Peyer's patch (tissue), 4 donors: ENCODE measurements at places on chromosomes 1 and 21. TPM values are rescaled to one million over a fixed set of nuclear protein-coding genes. Genes with fewer than 3 reads are reported as not detected.

The GRIK3 gene
- 0.18 TPM for total RNA-seq

The DNAH14 gene
- 7.4 TPM for total RNA-seq

The ZFP69 gene
- total RNA-seq = 8.3 TPM

DNA sequence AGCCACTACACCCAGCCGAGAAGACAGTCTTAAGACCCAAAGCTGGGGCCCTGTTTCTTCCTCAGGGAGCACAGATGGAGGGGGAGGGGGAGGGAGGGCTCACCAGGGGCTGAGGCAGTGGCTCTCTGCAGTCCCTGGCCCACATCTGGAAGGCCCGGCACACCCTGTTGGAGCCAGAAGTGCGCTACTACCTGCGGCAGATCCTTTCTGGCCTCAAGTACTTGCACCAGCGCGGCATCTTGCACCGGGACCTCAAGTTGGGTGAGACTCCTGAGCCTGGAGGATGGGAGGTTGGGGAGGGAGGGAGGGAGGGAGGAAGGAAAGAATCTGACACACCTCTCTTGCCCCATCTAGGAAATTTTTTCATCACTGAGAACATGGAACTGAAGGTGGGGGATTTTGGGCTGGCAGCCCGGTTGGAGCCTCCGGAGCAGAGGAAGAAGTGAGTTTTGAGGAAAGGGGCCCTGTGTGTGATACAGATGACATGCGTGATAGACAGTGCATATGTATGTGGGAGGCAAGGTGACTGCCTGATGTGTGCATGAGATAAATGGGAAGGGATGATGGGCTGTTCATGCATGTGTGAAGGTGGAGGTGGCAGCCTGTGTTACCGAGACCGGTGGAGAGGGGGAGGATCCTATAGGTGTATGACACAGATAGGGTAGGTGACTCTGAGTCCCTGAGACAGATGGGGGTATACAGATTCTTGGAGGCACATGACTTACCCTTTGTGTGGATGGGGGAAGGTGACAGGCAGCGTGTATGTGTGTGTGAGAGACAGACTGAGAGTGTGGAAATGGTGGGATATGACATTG, 1.5 kb downstream of the PLK3 start:
- peak; percentile 48 for DNase-seq

DNA sequence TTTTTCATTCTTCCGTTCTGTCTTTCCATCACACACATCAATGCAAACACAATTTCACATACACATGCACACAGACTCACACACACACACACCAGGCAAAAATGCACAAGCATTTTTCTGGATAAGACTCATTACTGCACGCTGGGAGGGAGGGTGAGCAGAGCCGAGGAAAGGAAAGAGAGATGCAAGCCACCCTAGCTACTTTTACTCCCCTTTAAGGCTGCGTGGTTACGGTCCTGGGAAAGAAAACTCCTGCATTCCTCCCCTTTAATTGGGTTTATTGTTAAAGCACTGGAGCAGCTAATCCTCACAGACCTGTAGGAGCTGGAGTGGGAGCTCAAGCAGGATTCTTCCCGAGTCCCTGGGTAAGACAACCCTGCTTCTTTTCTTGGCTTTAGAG, at the start of gene CAMK1G:
Gene CAMK1G (plus strand): TSS at position 307 of the 400 bp plus-strand sequence. CDS start 11,270 bp downstream, outside the sequence.
- DNase-seq = no peak

DNA sequence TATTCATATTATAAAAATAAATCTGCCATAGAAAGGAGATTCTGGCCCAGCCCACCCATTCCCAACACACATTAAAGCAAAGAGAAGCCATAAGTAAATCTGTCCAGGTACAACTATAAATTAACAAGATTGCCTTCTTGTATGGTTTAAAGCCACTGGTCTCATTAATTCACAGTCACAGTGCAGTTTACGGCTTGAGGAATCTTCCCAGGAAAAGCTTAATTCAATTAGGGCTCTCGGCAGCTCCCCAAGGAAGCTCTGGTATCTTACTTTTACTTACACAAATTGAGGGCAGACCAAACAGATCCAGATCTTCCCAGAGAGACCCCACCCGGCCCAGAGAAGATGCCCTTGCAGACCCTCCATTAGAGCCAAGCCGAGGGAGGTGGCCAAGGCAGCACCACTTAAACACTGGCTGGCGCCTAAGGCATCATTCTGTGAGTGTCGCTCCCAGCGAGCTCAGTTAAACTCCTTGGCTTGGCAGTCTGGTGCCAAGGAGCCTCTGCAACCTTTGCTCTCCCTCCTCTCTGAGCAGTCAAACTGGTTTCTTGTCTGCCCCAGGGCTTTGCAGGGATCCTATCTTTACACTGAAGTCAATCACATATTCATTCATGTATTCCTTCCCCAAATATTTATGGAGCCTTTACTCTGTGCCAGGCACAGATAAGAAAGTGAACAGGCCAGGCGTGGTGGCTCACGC, 10.7 kb downstream of the SLC9A1 start:
- DNase-seq = peak; percentile 71
